ENCODE measurements at places on chromosomes 5 and 9. TPM values are rescaled to one million over a fixed set of nuclear protein-coding genes. Genes with fewer than 3 reads are reported as not detected.

TENT4A gene
- total RNA-seq: 25.5 TPM

NFIL3 gene
- 14.4 TPM for total RNA-seq

ERCC8 gene
- total RNA-seq: 9.8 TPM

CMBL gene
- 17.8 TPM for total RNA-seq

RNF180 gene
- total RNA-seq: 3.8 TPM

IL13 gene
- total RNA-seq: not detected

NDUFS4 gene
- 79.4 TPM for total RNA-seq

TMEM141 gene
- 215 TPM for total RNA-seq

EDIL3 gene
- total RNA-seq: 2.0 TPM

LRRC8A gene
- 61.0 TPM for total RNA-seq

CRB2 gene
- 1.7 TPM for total RNA-seq

FGF10 gene
- total RNA-seq: 0.44 TPM

CD72 gene
- 5.1 TPM for total RNA-seq

CTSL gene
- 80.4 TPM for total RNA-seq

PCDHGA9 gene
- total RNA-seq: 0.89 TPM

CDX1 gene
- total RNA-seq: not detected

HRH2 gene
- 2.7 TPM for total RNA-seq

FAM114A2 gene
- 14.6 TPM for total RNA-seq

PRRX2 gene
- 1.0 TPM for total RNA-seq

NDOR1 gene
- total RNA-seq: 41.4 TPM

TMEM174 gene
- total RNA-seq: not detected

DBH gene
- total RNA-seq: not detected

ANKRD55 gene
- total RNA-seq: not detected

TMEM252 gene
- total RNA-seq: not detected

PPP2R2B gene
- 0.80 TPM for total RNA-seq

DNAJB5 gene
- total RNA-seq: 20.7 TPM

KIF2A gene
- total RNA-seq: 74.6 TPM

ARHGEF37 gene
- 0.57 TPM for total RNA-seq

FSD1L gene
- total RNA-seq: 11.1 TPM

RNF44 gene
- 146 TPM for total RNA-seq

TMC1 gene
- 0.09 TPM for total RNA-seq

BTNL3 gene
- total RNA-seq: not detected

STARD4 gene
- 38.6 TPM for total RNA-seq

ANXA2R gene
- total RNA-seq: 0.27 TPM

NTRK2 gene
- 0.16 TPM for total RNA-seq

FCN2 gene
- total RNA-seq: not detected
